Activated CD4-positive, alpha-beta T cell treated with anti-CD3 and anti-CD28 coated beads, Interleukin-2, amount 10 ng/mL, durations not matched to agents 24 days and 14 days (primary cell): ENCODE measurements at places on chromosomes 1 and 21.

GRCh38 chr1:234629026-234629425, 19.0 kb upstream of the IRF2BP2 start:
- H3K27ac ChIP-seq = no peak overlapping the region
- H3K27me3 ChIP-seq = no peaks in the 10 kb centered on the region
- no peak overlapping the region for H3K4me3 ChIP-seq
- H3K36me3 ChIP-seq = no peaks in the 10 kb centered on the region
- no peak for DNase-seq
- H3K4me1 ChIP-seq = peaks cover 1% of the 10 kb centered on the region

DNA sequence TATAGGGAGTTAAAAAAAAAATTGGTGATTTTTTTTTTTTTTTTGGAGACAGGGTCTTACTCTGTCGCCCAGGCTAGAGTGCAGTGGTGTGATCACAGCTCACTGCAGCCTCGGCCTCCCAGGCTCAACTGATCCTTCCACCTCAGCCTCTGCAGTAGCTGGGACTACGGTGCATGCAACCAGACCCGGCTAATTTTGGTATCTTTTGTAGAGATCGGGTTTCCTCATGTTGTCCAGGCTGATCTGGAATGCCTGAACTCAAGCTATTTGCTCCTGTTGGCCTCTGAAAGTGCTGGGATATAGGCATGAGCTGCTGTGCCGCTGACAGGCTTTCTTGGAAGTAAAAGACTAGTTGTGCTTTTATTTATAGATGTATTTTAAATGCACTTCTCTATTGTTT, 3.0 kb downstream of the CDC42 start:
- no peaks in the 10 kb centered on the region for H3K27me3 ChIP-seq
- H3K4me1 ChIP-seq = peaks cover 50% of the 10 kb centered on the region
- no peak for DNase-seq
- peak overlapping the region; percentile 73 for H3K27ac ChIP-seq

- DNase-seq = no peak
- H3K4me1 ChIP-seq = no peaks in the 10 kb centered on the region
- H3K4me3 ChIP-seq = no peak overlapping the region
Observed at GRCh38 chr1:214685906-214686305, 82.9 kb downstream of the CENPF start.

GRCh38 chr1:245772325-245772724, 617.5 kb downstream of the KIF26B start:
- H3K4me1 ChIP-seq = no peaks in the 10 kb centered on the region
- no peak for DNase-seq
- H3K36me3 ChIP-seq = no peaks in the 10 kb centered on the region
- H3K27ac ChIP-seq = no peak overlapping the region
- H3K4me3 ChIP-seq = no peak overlapping the region

- H3K4me1 ChIP-seq = peaks cover 3% of the 10 kb centered on the region
- H3K4me3 ChIP-seq = no peak overlapping the region
- H3K27me3 ChIP-seq = peaks cover 32% of the 10 kb centered on the region
- H3K27ac ChIP-seq = no peak overlapping the region
Observed at GRCh38 chr1:205496661-205497060, 7.8 kb upstream of the CDK18 start.

GRCh38 chr1:27632387-27633297, 2.3 kb downstream of the FGR start:
- H3K27ac ChIP-seq = peak overlapping the region; percentile 90
- DNase-seq = peak; percentile 85
- no peaks in the 10 kb centered on the region for H3K36me3 ChIP-seq

GRCh38 chr1:156643049-156643777, 1.3 kb downstream of the BCAN start:
- no peaks in the 10 kb centered on the region for H3K36me3 ChIP-seq
- no peak for DNase-seq
- H3K27me3 ChIP-seq = peaks cover 81% of the 10 kb centered on the region
- peaks cover 26% of the 10 kb centered on the region for H3K4me1 ChIP-seq
- peak overlapping the region; percentile 32 for H3K4me3 ChIP-seq

GRCh38 chr1:109928591-109929111, 18.0 kb downstream of the CSF1 start:
- peaks cover 61% of the 10 kb centered on the region for H3K36me3 ChIP-seq
- H3K27ac ChIP-seq = no peak overlapping the region
- DNase-seq = peak; percentile 55
- H3K4me3 ChIP-seq = no peak overlapping the region
- peaks cover 18% of the 10 kb centered on the region for H3K4me1 ChIP-seq

DNA sequence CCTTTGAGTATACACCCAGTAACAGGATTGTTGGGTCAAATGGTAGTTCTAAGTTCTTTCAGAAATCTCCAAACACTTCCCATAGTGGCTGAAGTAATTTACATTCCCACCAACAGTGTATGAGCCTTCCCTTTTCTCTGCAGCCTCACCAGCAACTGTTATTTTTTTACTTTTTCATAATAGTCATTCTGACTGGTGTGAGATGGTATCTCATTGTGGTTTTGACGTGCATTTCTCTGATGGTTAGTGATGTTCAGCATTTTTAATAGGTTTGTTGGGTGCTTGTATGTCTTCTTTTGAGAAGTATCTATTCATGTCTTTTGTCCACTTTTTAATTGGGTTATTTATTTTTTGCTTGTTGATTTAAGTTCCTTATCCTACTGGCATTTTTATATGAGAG, 26.4 kb upstream of the LAMC1 start:
- H3K4me3 ChIP-seq = no peak overlapping the region
- no peaks in the 10 kb centered on the region for H3K36me3 ChIP-seq
- H3K27ac ChIP-seq = no peak overlapping the region
- peaks cover 35% of the 10 kb centered on the region for H3K27me3 ChIP-seq
- no peak for DNase-seq
- H3K4me1 ChIP-seq = no peaks in the 10 kb centered on the region

DNA sequence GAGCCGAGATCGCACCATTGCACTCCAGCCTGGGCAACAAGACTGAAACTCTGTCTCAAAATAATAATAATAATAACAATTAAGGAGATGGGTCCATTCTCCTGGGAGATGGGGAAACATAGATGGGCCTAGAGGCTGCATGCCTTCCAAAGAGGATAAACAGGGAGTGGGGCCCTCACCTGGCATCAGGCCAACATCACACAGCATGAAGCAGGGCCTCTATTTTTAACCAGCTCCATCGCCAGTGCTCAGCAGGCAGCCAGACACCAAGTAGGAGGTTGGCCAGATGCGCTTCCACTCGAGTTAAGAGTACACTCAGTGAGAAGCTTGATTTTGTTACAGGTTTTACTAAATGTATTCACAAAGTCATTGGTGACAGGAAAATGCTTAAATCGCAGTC, 352.0 kb downstream of the RRAGC start:
- H3K27ac ChIP-seq = no peak overlapping the region
- H3K4me3 ChIP-seq = no peak overlapping the region
- no peak for DNase-seq

- no peak overlapping the region for H3K27ac ChIP-seq
- no peak overlapping the region for H3K4me3 ChIP-seq
- no peaks in the 10 kb centered on the region for H3K36me3 ChIP-seq
- no peaks in the 10 kb centered on the region for H3K4me1 ChIP-seq
Observed at GRCh38 chr1:202656057-202656456, 54.2 kb downstream of the SYT2 start.

GRCh38 chr1:165075725-165076370, 280.7 kb downstream of the LMX1A start:
- no peak overlapping the region for H3K4me3 ChIP-seq
- H3K27ac ChIP-seq = no peak overlapping the region
- H3K4me1 ChIP-seq = no peaks in the 10 kb centered on the region
- DNase-seq = no peak
- H3K27me3 ChIP-seq = no peaks in the 10 kb centered on the region
